Thoracic aorta endothelial cell (primary cell): ENCODE measurements at places on chromosomes 1 and 21. TPM values are rescaled to one million over a fixed set of nuclear protein-coding genes. Genes with fewer than 3 reads are reported as not detected.

The GJC2 gene
- total RNA-seq: 0.57 and 0.93 TPM in 2 replicates

The LAPTM5 gene
- total RNA-seq: 36.0 and 36.3 TPM in 2 replicates

The IGSF3 gene
- 0.27 and 0.43 TPM in 2 replicates for total RNA-seq

The NFIA gene
- total RNA-seq: 32.1 and 43.4 TPM in 2 replicates

The BARHL2 gene
- total RNA-seq: not detected in 2 replicates

The SPRR4 gene
- total RNA-seq: not detected in 2 replicates
